ENCODE measurements at places on chromosomes 7 and 10.

DNA sequence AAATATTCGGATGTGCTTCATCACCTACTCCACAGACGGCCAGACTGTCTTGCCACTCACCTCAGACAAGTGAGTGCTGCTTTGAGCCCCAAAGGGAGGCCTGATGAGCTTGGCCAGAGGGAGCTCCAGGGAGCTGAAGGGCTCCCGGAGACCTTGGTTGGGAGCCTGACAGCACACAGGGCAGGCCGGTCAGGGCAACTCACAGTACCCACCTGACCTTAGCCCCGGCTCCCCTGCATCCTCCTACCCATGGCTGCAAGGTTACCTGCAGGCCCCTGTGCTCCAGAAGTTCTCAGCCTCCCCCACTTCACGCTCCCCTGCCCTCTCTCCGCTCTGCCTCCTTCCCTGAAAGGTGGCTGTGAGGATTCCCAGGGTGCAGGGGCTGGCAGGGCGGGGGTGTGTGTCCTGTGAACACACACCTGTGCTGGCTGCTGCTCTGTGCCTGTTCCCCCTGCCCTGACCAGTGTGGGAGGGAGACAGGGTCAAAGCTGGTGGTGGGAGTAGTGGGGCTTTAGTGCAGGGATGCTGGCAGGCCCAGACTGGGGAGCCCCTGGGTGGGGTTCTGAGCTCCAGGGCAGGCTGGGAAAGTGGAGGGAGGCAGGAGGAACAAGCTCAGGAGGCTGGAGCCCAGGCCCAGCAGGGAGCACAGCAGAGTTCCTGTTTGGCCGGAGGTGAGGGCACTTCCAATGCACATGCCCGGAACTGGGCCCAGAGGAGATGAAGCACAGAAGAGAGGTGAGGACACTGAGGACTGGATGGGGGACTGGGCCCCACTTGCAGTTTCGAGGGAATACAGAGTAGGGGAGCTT lies 7.2 kb downstream of the ANTXRL start:
- DNase-seq = no peak

DNA sequence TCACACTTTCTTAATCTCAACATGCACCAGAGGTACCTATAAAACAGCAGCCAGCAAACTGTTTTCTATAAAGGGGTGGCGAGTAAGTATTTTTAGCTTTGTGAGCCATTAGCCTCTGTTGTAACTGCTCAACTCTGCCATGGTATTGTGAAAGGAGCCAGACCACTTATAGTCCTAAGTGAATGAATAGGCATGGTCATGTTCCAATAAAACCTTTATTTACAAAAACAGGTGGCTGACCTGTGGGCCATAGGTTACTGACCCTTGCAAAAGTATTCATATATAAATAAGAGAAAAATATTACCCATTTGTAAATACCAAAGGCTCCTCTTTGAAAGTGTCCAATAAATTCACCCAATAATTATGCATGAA lies 50.3 kb downstream of the ICA1 start:
- DNase-seq = no peak

- no peak for DNase-seq
Measured at GRCh38 chr7:117458977-117459583, 20.7 kb upstream of the CFTR start.

DNA sequence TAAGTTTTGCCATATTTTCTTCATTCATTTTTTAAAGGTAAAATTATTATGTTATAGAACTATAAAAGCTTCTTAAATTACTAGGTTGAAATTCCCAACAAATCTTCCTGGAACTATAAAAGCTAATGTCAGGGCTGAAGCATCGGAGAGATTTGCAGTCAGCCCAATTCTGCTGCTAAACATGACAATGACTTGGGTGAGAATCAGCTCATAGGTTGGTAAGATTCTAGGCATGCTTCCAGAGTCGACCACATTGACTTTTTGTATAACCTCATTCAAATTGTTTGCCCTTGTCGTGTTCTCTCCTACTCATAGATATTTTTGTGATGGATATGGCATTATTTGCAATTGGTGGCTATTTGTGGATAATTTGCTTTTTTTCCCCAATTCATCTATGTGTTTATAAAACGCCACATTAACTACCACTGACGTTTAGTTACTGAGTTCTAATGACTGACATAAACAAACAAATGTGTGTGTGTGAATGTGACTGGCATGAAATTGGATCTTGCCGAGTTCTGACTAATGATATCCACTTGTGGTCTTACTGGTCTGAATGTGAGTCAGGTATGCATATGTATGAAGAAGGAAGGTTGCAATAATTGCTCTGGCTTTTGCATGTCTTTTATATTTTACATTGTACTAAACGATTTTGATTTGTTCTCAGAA lies 579.8 kb downstream of the PARD3 start:
- no peak for DNase-seq

- DNase-seq = no peak
Measured at GRCh38 chr10:78401624-78402367, 368.1 kb downstream of the RPS24 start.

- DNase-seq = peak; percentile 57
Measured at GRCh38 chr10:88707429-88708155, 1.5 kb downstream of the LIPK start.

- DNase-seq = no peak
Measured at GRCh38 chr10:60742512-60742911, 35.8 kb upstream of the CDK1 start.

Measured in AG09309 (cell line).